Caco-2 (cell line): ENCODE measurements at places on chromosomes 1 and 21. TPM values are rescaled to one million over a fixed set of nuclear protein-coding genes. Genes with fewer than 3 reads are reported as not detected.

DNA sequence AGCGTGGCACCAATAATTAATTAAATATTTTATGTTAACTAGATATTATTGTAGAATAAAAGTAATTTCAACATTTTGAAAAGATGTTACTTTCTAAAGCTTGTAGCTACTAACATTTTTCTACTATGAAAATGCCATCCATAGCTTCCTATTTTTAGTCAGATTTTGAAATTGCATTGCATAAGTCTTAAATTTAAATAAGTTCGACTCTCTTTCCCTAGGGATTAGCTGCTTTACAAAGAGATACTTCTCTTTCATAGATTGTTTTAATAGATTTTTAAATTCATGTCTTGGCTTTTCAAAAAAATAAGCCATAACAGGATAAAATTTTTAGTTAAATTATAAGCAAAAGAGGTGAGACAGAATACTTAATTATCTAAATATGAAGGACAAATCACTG lies 1279.6 kb downstream of the KCNT2 start:
- H3K27me3 ChIP-seq = no peaks in the 10 kb centered on the region
- H3K27ac ChIP-seq = no peak overlapping the region
- H3K4me3 ChIP-seq = no peak overlapping the region
- H3K4me1 ChIP-seq = no peaks in the 10 kb centered on the region
- H3K36me3 ChIP-seq = no peaks in the 10 kb centered on the region

DNA sequence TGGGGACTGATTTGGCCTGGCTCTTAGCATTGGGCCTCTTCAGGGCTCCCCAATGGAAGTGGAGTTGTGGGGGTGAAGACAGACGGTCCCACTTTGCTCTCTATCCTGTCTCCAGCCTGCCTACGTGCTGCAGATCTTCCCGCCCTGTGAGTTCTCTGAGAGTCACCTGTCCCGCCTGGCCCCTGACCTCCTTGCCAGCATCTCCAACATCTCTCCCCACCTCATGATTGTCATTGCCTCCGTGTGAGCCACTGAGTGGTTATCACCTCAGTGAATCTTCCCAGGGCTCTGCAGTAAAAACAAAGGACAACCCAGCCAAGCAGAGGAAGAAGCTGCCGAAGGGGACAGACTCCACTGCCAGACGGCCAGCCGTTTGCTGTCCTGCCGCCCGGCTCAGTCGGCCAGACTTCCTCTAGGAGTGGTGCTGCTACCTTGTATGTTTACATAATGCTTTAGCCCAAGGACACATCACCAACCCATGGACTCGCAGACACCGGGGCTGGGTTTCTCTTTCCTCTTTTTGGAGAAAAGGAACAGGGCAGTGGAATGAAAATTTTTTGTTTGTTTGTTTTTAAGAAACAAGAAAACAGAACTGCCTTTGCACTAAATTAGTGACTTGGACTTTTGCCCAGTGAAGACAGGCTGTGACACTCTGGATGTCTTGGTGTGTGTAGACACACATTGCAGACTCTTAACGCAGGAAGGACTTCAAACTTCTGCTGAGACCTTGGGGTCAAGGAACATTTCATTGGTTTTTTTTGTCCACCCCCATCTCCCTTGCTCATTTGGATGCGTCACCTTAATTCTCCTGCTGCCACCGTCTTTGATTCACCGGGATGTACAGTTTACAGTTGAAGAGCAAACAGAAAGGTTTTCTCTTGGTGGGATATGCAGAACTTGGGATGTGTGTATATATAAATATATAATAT lies 36.5 kb downstream of the ZBTB17 start:
- H3K27me3 ChIP-seq = no peaks in the 10 kb centered on the region
- no peaks in the 10 kb centered on the region; the same call in 1 of the 2 replicates for H3K36me3 ChIP-seq
- H3K27ac ChIP-seq = no peak overlapping the region
- H3K4me1 ChIP-seq = no peaks in the 10 kb centered on the region
- no peak overlapping the region for H3K4me3 ChIP-seq

GRCh38 chr1:157562515-157562914 lies 10.2 kb upstream of the FCRL5 start:
- no peaks in the 10 kb centered on the region for H3K4me1 ChIP-seq
- H3K27me3 ChIP-seq = no peaks in the 10 kb centered on the region
- H3K4me3 ChIP-seq = no peak overlapping the region
- H3K36me3 ChIP-seq = no peaks in the 10 kb centered on the region
- no peak overlapping the region for H3K27ac ChIP-seq

Gene LAMTOR2
- 49.4 and 49.5 TPM in 2 replicates for total RNA-seq

GRCh38 chr1:7372477-7373120 lies 398.5 kb upstream of the VAMP3 start:
- no peaks in the 10 kb centered on the region for H3K4me1 ChIP-seq
- no peak for DNase-seq
- no peak overlapping the region for H3K27ac ChIP-seq
- H3K27me3 ChIP-seq = no peaks in the 10 kb centered on the region
- no peaks in the 10 kb centered on the region for H3K36me3 ChIP-seq

Gene KCNC4
- 5.3 TPM in 2 replicates for total RNA-seq

DNA sequence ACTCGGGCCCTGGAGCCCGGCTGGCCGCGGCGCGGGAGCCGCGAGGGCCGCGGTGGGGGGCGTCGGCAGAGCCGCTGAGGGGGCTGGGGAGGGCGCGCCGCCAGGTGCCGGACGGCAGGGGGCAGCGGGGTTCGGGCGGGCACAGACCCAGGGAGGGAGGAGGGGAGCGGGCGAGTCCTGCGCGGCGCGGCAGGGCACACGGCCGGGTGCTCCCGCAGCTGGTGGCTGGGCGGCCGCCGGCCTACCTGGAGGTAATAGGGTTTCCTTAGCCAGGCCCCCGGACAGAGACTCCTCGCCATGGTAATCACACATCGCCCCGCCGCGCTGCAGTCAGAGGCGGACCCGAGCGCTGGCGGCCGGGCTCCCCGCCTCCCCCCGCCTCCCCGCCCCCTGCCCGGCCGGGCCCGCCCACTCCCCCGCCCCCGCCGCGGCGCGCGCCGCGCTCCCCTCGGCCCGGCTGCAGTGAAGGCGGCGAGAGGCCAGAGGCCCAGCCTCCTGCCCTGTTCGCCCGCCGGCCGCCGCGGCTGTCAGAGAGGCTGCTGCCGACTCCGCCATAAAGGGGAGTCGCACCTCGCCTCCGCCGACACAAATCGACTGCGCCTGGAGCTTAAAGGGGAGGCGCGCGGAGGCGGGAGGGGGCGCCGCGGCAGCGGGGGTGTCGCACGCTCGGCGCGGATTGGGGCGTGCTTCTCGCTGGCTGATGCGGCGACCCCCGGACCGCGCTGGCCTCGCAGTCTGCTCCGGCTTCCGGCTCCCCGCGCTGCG lies at the start of gene DIPK1A:
Gene DIPK1A (minus strand): TSS at position 332 of the 765 bp plus-strand sequence. CDS start 33 bp downstream, at position 299.
- peak within 1 kb of the TSS; percentile 78 for H3K4me3 ChIP-seq
- H3K27me3 ChIP-seq = no peaks in the 10 kb centered on the region
- peaks cover 29% of the 10 kb centered on the region for H3K4me1 ChIP-seq
- DNase-seq = peak; percentile 76

DNA sequence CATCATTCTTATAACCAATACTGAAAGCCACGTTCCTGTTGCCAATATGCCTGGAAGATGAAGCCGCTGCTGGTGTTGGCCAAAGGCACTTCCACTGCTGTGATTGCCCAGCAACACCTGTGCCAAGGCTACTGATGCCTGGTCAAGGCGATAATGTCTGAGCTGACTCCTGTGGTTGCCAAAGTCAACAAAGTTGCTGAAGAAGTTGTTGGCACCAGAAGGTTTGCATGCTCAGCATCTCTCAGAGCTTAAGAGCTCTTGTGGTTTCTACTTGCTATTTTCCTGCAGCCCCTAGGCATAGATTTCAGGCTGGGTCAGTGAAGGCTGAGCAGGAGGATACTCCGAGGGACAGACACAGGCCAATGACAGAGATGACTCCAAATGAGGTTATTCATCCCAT lies 63.4 kb upstream of the RAB3GAP2 start:
- H3K27me3 ChIP-seq = no peaks in the 10 kb centered on the region; the same call in 1 of the 2 replicates
- no peak overlapping the region for H3K27ac ChIP-seq
- no peaks in the 10 kb centered on the region for H3K36me3 ChIP-seq
- no peak for DNase-seq
- H3K4me3 ChIP-seq = no peak overlapping the region

DNA sequence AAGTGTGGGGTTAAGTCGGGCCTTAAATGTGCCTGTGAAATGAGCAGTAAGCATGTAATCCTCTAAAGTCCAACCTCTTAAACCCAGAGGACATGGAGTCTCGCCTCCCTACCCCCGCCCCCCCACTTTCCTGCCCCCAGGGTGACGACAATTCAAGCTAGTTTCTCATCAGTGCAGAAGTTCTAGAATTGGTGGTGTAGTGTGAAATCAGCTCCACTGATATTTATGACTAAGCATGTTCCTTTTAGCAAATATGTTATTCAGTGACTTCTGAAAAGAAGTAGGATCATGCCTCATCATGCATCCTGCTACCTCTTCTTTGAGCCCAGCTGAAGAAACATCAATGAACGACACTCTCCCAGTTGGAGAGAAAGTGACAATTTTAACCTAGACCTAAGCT lies 2.6 kb upstream of the ABCB10 start:
- no peak for DNase-seq
- H3K4me3 ChIP-seq = no peak overlapping the region
- H3K4me1 ChIP-seq = peaks cover 7% of the 10 kb centered on the region; the same call in 1 of the 2 replicates
- no peaks in the 10 kb centered on the region for H3K36me3 ChIP-seq
- H3K27me3 ChIP-seq = no peaks in the 10 kb centered on the region
- no peak overlapping the region for H3K27ac ChIP-seq

GRCh38 chr1:22618056-22618455 lies 18.4 kb upstream of the C1QA start:
- DNase-seq = no peak
- no peaks in the 10 kb centered on the region for H3K4me1 ChIP-seq
- no peak overlapping the region for H3K4me3 ChIP-seq
- H3K27me3 ChIP-seq = no peaks in the 10 kb centered on the region; the same call in 1 of the 2 replicates
- no peak overlapping the region for H3K27ac ChIP-seq

GRCh38 chr1:184764483-184764882 lies 9.8 kb upstream of the EDEM3 start:
- H3K27ac ChIP-seq = no peak overlapping the region
- DNase-seq = no peak
- no peaks in the 10 kb centered on the region for H3K27me3 ChIP-seq
- no peak overlapping the region for H3K4me3 ChIP-seq
- H3K4me1 ChIP-seq = peaks cover 2% of the 10 kb centered on the region
- no peaks in the 10 kb centered on the region for H3K36me3 ChIP-seq

Gene FMN2
- total RNA-seq = not detected in 2 replicates

GRCh38 chr1:27021354-27022031 lies 8.8 kb upstream of the TENT5B start:
- DNase-seq = no peak
- no peaks in the 10 kb centered on the region for H3K36me3 ChIP-seq
- no peak overlapping the region for H3K4me3 ChIP-seq
- no peaks in the 10 kb centered on the region for H3K4me1 ChIP-seq
- H3K27me3 ChIP-seq = no peaks in the 10 kb centered on the region

- no peaks in the 10 kb centered on the region for H3K36me3 ChIP-seq
- H3K27me3 ChIP-seq = no peaks in the 10 kb centered on the region
- H3K27ac ChIP-seq = no peak overlapping the region
- H3K4me3 ChIP-seq = no peak overlapping the region
Observed at GRCh38 chr1:230028602-230029223, 38.3 kb upstream of the GALNT2 start.

DNA sequence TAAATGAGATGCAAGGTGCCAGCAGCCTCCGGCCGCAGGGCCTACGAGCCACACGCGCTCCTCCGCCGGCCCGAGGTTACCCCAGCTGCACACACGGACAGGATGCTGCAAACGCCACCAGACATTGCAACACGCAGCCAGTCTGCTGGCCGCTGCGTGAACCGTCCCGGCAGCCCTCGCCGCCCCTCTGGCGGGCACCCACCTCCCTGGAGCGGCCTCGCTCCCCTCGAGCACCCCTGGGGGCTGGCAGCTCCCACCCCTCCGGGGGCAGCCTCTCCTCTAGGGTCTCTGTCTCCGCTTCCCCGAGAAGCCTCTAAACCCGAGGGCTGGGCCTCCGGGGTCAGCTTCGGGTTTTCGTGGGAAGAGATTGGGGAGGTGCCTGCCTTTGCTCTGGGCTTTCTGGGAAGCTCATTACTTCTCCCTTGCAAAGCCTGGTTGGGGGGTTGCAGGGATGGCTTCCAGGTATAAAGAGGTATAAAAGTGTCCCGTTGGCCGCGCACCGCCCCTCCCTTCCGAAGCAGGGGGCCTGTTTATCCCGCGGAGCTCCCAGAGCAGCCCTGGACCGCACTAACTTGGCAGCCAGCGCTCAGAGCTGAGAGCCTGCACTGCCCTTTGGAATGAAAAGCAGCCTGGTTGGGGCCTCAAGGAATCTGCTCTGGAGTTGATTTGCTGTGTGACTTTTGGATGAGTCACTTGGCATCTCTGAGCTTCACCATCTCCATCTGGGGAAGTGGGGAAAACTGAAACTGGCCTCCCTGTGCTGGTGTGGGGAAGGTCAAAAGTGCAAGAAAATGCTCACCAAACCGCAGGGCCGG lies 21.8 kb downstream of the DHRS3 start:
- peaks cover 12% of the 10 kb centered on the region for H3K4me1 ChIP-seq
- H3K27me3 ChIP-seq = no peaks in the 10 kb centered on the region
- DNase-seq = peak; percentile 51
- peaks cover 2% of the 10 kb centered on the region; the same call in 1 of the 2 replicates for H3K36me3 ChIP-seq
- no peak overlapping the region for H3K27ac ChIP-seq
- no peak overlapping the region for H3K4me3 ChIP-seq

Gene CSF3R
- total RNA-seq = 1.3 and 1.4 TPM in 2 replicates

Gene CD48
- total RNA-seq = not detected in 2 replicates
